CD4-positive, alpha-beta T cell (primary cell): ENCODE measurements at places on chromosomes 3 and 15. TPM values are rescaled to one million over a fixed set of nuclear protein-coding genes. Genes with fewer than 3 reads are reported as not detected.

Gene CD80
- 0.41 TPM for total RNA-seq

Gene GOLGA8Q
- total RNA-seq: not detected

Gene IQCH
- 0.85 TPM for total RNA-seq

DNA sequence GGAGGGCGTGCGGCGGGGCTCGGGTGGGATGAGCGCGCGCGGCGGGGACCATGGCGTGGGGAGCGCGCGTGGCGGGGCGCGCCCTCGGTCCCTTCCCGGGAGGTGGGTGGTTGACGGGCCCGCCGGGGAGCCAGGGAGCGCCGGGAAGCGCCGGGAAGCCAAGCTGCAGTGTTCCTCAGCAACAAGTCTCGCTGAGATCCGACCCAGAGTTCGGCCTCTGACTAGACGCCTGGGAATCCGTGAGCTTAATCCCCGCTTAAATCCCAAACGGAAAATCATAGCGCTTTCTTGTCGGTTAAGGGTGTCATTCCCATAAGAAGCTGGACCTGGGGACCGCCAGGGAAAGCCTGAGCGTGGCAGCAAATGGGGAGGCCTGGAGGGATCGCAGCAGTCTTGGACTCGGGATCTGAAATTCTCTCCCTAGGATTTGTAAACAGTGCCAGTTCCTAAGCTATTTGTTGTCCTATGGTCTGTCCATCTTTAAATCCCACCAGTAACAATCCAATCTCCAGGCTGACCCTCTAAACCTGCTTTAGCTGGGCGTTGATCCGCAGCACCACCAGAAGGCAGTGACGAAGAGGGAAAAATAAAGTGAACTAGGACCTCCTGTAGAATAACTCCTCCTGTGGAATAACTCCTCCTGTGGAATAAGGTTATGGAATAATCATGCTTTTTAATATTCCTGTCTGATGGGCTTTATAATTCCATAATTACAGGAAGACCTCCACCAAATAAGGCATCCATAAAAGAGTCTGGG is 570 bp upstream of the NEDD4 start:
- no peaks in the 10 kb centered on the region for H3K36me3 ChIP-seq
- no peak for DNase-seq
- H3K4me1 ChIP-seq: peaks cover 9% of the 10 kb centered on the region
- no peaks in the 10 kb centered on the region for H3K27me3 ChIP-seq
- H3K4me3 ChIP-seq: peak overlapping the region; percentile 86

GRCh38 chr3:87298111-87298718 is 21.8 kb upstream of the POU1F1 start:
- no peak overlapping the region for H3K27ac ChIP-seq
- no peak overlapping the region for H3K4me3 ChIP-seq
- DNase-seq: no peak

DNA sequence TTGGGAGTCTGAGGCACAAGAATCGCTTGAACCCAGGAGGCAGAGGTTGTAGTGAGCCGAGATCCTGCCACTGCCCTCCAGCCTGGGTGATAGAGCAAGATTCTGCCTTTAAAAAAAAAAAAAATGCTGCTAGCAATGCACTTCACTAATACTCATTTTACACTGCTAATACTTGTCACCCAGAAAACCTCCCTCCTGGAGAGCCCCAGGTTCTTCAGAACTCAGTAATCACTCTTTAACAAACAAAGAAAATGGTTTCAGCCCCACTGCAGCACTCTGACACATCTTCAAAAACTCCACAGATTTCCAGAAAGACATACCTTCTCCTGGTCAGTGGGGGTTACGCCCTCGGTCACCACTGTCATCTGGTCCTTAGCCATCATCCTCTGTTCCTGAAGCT is 366.7 kb downstream of the SHQ1 start:
- no peak overlapping the region for H3K4me3 ChIP-seq
- no peaks in the 10 kb centered on the region for H3K27me3 ChIP-seq
- H3K36me3 ChIP-seq: no peaks in the 10 kb centered on the region
- peaks cover 9% of the 10 kb centered on the region for H3K4me1 ChIP-seq
- no peak for DNase-seq
